ENCODE measurements at places on chromosomes 16 and 17.

DNA sequence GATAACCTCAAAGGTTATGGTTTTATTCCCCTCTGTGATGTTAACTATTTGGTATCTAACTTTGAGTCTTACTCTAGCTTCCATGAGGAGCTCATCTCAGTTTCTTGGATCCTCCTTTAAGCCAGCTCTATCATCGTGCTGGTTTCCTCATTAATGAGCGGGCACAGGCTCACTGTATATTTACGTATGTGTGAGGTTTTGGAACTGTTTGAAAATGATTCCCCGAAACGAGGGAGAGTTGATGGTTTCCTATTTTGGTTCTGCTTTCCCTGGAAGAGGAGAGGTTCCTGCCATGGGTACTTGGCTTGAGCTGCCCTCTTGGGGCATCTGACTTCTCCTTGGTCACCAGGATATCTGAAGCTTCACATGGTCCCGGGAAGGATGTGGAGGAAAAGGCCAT, 32.7 kb upstream of the PIK3R6 start:
- no peak for DNase-seq

DNA sequence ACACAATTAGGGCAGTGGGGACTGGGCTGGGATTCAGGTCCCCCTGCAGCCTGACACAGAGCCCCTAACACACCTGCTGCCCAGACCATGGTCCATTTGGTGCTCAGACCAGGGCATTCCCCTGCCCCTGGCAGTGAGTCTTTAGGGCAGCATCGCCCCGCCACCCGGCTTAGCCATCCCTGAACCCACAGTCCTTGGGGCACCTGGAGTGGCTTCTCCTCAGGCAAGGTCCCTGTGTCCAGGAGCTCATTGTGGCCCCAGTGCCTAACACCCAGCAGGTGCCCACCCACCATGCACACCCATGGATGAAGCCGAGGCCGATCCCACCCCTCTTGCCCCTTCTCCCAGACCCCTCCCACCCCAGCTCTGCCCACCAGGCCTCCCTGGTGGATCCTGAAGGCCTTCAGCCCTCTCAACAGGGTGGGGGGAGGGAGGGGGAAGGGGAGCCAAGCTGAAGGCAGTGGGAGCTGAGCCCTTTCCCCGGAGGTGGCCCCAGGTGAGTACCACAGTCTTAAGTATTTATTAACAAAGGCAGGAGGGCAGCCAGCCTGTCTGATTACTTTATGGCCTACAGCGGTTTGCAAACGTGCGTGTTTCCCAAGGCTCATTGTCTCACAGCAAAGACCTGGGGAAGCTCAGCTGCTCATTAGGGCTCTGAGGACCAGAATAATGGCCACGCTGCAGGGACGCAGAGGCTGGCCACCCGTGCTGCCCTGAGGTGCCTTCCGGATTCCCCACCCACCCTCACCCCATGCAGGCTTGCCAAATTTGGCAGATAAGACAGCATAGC, 38.5 kb downstream of the RBFOX3 start:
- no peak for DNase-seq

GRCh38 chr17:75783069-75783783, 1.4 kb upstream of the UNK start:
- DNase-seq, result no peak

DNA sequence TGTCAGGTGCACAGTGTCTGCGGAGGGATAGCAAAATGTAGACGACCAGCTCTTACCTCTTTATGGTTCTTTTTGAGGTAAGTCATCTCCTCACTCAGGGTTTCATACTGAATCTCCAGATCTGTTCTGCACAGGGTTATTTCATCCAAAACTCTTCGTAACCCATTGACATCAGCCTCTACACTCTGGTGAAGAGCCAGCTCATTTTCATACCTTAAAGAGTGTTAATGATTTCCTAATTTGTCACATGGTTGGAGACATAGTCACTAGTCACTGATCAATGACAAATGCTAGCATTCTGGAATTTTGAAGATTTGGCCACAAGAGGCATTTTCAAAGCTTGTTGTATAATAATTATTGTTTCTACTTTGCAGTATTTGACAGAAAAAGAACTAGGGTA, 1.3 kb downstream of the KRT25 start:
- DNase-seq, result no peak

DNA sequence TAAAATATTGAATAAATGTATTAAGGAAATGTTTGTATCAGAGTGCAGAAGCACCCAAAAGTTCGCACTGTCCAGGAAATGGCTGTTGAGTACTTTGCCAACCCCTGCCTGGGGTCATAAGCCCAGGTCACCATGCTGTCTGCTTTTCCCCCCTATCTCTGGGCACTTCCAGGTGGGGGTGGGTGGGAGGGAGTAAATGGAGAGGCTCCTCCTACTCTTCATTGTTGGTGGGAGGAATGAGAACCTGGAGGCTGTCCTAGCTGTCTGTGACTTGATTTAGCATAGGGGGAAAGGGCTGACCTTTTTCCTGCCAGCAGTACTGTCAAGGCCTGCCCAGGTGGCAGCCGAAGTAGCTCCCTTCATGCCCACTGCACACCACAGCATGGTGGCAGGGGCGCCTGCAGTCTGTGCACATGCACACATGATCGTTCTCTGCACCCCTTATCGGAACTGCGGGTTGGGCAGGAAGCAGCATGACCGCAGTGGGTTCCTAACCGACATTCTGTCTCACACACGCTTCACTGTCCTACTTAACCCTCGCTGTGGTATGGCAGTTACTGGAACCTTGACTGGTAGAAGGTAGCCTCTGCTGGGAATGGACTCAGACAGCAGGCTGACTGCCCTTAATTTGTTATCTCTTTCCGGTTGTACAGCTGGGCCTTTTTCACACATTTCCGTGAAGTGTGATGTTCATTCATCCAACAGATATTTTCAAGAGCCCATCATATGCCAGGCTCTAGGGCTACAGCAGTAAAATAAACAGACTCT, 41.5 kb downstream of the LDHD start:
- DNase-seq, result peak; percentile 71

DNA sequence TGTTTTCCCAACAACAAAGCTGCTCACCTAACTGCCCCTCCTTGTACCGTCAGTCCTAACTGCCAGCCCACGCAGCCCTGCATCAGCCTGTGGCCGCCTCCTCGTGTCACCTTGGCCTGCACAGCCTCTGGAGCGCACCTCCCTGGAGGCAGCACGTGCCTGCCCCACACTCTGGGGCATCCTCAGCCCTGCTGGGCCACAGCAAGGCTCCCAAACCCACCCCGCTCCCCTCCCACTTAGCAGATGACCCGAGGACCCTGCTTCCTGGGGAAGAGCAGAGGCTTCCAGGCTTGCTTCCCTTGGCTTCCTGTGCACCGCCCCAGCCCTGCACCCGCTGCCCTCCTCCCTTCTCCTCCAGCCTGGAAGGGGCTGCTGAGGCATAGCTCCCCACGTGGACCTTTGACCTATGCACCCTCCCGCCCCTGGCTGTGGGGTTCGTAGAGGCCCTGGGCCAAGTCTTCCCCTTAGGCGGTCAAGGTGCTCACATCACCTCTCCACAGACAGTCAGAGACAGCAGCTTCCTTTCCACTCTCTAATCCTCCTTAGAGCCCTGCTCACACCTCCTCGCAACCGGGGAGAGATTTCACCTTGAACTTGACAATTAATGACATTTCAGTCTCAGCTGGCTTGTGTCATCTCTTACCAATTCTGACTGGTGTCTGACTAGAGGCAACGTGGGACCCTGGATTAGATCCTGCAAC, 115.0 kb downstream of the MGAT5B start:
- no peak for DNase-seq

DNA sequence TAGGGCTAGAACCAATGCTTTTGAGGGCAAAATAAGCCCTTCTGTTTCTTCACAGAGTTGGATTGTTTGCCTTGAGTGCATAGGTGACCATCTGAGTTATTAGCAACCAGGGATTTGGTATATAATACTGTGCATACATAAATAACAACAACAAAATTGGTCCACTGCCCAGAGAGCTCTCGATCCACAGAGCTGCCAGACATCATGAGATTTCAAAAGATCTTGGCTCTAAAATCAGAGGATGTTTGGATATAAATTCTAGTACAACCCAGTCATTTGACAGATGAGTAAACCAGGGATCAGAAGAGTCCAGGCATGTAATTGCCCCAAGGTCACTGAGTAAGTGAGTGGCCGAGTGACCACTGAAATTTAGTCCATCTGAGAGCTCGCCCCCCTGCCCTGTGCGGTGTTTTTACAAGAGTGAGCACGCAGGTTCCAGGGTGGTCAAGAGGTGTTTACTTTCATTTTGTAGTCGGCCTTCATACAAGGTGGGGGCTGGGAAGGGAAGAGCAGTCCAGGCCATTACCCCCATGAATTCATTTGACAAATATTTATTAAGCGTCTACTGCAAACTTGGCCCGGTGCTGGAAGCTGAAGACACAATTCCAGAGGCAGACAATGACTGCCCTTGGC, 1.8 kb upstream of the MT2A start:
- DNase-seq, result no peak

GRCh38 chr16:680625-680945, 375 bp downstream of the STUB1 start:
- no peak for DNase-seq

- DNase-seq, result no peak
Observed at GRCh38 chr17:41910701-41911391, 7.9 kb downstream of the ACLY start.

DNA sequence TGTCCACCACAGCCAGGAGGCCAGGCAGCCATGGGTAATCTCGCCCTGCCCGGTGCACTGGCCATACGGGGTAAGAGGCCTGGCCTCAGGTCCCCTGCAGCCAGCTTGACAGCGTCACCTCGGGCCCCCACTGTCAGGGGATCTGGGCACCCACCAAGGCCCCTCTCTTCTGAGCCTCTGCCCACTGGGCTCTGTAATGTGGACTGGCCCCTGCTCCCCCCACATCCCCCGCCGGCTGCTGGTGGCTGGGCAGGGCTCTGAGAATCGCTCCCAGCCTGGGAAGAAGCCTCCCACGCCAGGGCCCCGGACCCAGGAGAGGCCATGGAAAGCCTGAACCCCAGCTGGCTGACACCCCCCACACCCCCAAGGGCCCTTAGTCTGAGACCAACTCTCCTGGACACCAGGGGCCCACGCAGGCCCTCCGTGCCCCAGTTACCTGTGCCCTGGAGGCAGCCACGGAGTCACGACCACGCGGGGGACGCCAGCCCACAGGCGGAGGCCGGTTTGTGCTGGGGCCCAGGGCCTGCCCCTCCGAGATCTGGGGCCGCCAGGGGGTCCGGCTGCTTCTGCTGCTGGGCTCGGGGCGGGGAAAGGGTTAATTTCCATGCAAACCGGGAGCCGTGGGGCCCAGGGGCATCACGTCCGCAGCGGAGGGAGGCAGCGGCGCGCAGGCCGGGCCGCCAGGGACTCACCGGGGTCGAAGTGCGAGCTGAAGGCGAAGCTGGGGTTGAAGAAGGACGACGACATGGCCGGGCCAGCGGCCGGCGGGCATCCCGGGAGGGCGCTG, at the start of gene PVALEF:
Gene PVALEF, plus strand, starts transcription at position 262 of the 787 bp plus-strand sequence. CDS start 15,720 bp downstream, outside the sequence.
- DNase-seq, result no peak

GRCh38 chr17:63540590-63540989, 9.7 kb upstream of the DCAF7 start:
- no peak for DNase-seq

- DNase-seq, result no peak
Observed at GRCh38 chr17:9268546-9268945, 247.2 kb downstream of the NTN1 start.

GRCh38 chr16:138049-138417, 440 bp downstream of the NPRL3 start:
- DNase-seq, result no peak
